ENCODE measurements at places on chromosomes 12 and 14.

- DNase-seq: no peak
Observed at GRCh38 chr12:24118668-24119067, 169.2 kb upstream of the SOX5 start.

- DNase-seq: peak; percentile 63
Observed at GRCh38 chr12:1220127-1221092, 229.4 kb downstream of the ERC1 start.

DNA sequence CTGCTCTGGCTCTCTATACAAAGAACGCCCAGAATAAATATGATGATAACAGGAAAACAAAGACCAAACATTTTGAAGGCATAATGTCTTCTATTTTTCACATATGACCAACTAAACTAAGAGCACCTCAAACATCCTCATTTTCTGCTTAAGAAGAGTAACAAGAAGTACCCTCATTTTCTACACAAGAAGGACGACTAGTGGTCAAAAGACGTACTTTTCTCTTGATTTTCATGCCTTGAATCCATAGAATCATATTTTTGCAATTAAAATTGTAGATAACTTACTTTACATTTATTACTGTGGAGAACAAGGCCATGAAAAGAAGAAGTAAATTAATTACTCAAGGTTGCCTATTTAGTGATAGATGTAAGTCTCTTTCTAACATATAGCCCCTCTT is 358.6 kb downstream of the DUSP6 start:
- DNase-seq: no peak

GRCh38 chr12:57219993-57220754 is 3.6 kb downstream of the NXPH4 start:
- DNase-seq: no peak

- no peak for DNase-seq
Observed at GRCh38 chr14:39762576-39763401, 330.6 kb upstream of the FBXO33 start.

DNA sequence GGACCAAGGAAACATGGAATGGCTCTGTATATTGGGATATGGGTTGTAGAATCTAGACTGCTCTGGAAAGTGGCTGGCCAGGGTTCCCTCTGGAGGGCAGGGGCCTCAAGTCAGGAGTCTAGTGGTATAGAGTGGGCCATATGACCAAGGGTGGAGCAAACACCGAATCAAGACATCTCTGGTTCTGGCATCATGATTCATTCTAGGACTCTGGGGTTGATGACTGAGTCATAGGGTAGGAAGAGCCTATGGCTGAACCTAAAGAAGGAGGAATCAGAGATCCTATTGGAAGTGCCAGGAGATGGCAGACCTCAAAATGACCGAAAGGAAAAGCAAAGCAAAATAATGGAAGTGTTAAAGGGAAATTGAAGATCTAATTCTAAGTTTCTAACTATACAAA is 356.4 kb upstream of the PRICKLE1 start:
- DNase-seq: no peak

GRCh38 chr12:124217508-124218242 is 77.2 kb upstream of the RFLNA start:
- DNase-seq: no peak

GRCh38 chr14:67733616-67734015 is 31.9 kb downstream of the RDH12 start:
- no peak for DNase-seq

DNA sequence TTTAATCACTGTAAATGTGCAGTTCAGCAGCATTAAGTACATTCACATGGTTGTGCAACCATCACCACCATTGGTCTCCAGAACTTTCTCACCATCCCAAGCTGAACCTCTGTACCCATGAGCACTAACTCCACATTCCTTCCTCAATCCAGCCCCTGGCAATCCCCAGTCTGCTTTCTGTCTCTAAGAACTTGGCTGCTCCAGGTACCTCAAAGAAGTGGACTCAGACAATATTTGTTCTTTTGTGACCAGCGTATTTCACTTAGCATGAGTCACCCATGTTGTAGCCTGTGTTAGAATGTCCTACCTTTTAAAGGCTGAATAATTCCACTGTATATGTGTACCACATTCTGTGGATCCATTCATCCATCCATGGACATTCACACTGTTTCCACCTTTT is 64.6 kb downstream of the SLC24A4 start:
- DNase-seq: no peak

DNA sequence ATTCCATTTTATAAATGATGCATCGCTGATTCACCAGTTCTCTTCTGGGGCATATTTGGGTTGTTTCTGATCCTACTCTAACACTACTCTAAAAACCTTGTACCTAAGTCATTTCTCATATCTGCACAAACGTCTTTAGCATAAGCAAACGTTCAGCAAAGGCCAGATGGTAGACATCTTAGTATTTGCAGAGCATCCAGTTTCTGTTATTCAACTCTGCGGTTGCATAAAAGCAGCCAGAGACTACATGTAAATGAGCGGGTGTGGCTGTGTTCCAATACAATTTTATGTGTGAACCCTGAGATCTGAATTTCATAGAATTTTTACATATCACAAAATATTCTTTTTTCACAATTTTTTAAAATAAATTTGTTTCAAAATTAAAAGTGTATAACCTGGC is 22.8 kb upstream of the MMP17 start:
- no peak for DNase-seq

DNA sequence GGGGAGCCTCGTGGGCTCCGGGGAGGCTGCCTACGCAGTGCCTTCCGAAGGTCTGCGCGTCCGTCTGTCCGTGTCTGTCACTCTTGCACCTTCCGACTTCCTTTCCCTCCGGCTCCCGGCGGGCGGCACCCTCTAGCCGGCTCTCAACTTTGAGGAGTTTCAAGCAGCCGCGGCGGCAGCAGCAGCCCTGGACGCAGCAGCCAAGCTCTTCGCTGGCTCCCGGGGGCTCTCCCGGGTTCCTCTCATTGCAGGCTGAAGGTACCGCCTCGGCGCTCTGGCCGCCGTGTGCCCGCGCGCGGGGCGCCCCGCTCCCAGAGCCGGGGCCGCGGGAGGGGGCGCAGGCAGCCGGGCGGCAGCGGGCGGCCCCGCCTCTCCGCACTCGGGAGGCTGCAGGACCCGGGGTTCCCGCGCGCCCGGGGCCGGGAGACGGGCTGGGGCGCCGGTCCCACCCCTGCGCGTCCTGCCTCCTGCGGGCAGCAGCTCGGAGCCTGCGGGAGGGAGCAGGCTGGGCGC is at the start of the genes AMIGO2 and PCED1B:
TSS of gene AMIGO2 (minus strand) at position 492 of the 513 bp plus-strand sequence. CDS start 957 bp downstream, outside the sequence.
TSS of gene PCED1B (plus strand) at position 154 of the 513 bp plus-strand sequence. CDS start 155,443 bp downstream, outside the sequence.
- DNase-seq: peak; percentile 83

- peak; percentile 31 for DNase-seq
Observed at GRCh38 chr14:55430024-55430690, 10.3 kb downstream of the TBPL2 start.

DNA sequence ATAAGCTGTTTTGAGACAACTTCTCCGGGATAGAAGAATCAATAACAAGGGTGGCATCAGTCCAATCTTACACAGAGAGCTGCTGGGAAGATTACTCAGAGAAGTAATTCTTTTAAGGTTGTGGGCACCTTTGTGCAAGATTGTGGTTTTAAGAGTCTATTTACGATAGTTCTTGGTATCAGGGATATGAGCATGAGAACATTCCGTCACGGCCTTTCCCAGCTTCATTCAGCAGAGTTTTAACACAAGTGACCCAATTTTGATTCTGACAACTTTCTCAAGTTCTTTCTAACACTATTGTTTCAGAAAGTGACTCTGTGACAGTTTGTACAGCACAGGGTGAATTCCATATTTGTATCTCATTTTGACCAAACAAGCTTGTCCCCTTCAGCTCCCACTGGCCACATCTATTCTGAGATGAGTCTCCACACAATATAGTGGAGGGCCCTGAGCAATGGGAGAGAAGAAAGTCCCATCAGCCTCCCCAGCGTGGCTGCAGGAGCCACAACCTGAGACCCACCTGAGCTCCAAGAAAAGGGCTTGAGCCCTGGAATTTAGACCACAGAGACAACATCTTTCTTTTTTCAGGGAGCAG is 869.2 kb downstream of the TMEM121 start:
- DNase-seq: no peak

DNA sequence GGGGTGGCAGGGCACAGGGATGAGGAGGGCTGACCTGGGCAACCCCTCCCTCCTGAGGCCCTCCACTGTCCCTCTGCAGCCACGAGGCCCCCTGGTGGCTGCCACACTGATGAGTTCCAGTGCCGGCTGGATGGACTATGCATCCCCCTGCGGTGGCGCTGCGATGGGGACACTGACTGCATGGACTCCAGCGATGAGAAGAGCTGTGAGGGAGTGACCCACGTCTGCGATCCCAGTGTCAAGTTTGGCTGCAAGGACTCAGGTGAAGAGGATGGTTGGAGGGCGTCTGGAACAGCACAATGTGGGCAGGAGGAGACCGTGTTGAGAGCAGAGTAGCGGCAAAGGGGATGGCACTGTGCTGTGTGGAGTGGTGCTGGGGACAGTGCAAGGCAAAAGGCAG is 25.7 kb upstream of the LRP1-AS start:
- no peak for DNase-seq

DNA sequence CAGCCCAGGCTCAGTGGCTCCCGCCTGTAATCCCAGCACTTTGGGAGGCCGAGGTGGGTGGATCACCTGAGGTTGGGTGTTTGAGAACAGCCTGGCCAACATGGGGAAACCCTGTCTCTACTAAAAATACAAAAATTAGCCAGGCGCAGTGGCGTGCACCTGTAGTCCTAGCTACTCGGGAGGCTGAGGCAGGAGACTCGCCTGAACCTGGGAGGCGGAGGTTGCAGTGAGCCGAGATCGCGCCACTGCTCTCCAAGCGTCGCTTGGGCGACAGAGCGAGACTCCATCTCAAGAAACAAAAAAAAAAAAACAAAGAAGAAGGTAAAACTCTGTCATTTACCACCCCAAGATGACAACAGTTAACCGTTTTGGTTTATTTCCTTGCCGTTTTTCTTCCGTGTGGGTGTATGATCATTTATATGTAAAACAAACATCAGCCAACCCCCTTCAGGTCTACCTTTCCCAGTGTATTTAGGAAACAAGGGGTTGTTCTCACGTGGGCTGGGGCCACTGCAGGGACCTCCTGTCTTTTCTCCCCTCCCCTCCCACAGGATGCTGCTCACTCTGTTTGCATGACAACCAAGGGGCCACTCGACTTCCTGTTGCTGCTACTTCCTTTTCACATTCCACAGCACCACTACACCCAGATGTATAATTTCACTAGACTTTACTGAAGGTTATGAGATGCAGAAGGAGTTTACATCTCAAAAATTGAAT is 13.6 kb downstream of the TTC9 start:
- DNase-seq: no peak

- DNase-seq: no peak
Observed at GRCh38 chr12:131072451-131073230, 118.9 kb downstream of the ADGRD1 start.

Measured in body of pancreas (tissue), 4 donors.